Central memory CD4-positive, alpha-beta T cell (primary cell): ENCODE measurements at places on chromosomes 5 and 9.
A peak's percentile ranks its signal among the peaks of the same experiment; 100 is the strongest.

DNA sequence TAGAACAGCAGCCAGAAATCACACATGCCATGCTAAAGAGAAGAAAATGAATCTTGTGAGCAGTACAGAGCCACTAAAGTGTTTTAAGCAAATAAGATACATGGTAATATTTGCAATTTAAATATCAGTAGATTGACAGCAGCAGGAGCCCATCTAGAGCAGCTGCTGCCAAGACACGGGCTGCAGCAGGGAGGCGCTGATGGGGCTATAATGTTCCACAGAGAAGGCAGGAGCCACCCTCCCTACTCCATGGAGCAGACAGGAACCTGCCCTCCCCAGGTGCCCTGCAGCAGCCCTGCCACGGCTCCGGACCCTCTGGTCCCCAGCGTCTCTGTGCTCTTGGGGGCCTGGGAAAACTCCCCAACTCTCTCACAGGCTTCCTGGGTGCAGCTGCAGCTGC lies 224.1 kb upstream of the ISL1 start:
- no peak for DNase-seq

GRCh38 chr5:174371600-174372094 lies 326.1 kb downstream of the NSG2 start:
- no peak for DNase-seq

DNA sequence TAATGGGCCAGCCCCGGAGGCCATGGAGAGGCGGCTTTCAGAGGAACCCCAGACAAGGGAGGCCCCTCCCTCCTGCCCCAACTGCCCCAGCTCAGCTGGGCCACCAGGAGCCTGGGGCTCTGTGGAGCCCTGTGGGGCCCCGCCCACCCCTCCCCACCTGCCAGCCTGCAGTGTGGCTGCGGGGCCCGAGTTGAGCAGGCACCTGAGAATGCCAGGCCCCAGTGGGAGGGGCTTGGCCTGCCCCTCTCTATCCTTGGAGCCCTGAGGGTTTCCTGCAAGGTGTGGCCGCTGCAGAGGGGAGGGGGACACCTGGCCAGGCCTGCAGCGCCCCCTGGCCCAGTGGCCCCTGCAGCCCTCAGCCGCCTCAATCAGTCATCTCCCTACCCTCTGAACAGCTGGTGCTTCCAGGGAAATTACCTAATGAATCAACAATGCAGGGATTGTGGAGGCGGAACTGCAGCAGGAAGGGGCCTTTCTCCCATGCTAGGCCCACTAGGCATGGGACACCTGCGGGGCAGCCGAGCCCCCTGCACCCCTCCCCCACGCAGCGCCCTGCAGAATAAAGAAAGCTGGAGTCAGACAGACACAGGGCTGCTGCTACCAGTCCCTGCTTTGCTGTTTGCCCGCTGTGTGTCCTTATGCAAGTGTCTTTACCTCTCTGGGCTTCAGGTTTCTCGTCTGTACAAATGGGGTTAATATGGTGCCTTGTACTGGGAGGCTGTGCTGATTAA lies 48.0 kb downstream of the LMX1B start:
- no peak for DNase-seq

GRCh38 chr9:122133263-122133983 lies 26.2 kb downstream of the NDUFA8 start:
- no peak for DNase-seq

GRCh38 chr9:134063571-134064450 lies 4.0 kb downstream of the BRD3 start:
- DNase-seq = no peak

DNA sequence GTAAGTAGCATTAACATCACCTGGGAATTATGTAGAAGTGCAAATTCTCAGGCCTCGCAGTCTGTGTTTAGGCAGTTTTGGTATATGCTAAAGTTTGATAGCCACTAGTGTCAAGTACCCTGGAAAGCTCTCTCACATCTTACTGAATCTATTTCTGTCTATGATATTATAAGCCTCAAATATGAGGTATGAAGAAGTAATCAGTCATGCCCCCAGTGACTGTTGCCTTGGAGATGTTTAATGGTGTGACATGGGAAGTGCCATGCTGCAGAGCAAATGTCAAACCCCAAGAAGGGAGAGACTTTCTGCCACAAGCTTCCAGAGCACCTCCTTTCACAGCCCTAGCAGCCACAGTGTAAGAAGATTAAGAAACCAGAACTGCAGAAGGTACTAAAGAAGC lies 9.8 kb upstream of the PDE8B start:
- DNase-seq = no peak

- no peak for DNase-seq
These were observed 265.5 kb downstream of the CWC27 start for GRCh38 chr5:65034029-65034812.

- DNase-seq = no peak
These were observed 10.3 kb downstream of the CNOT8 start for GRCh38 chr5:154868702-154869101.

DNA sequence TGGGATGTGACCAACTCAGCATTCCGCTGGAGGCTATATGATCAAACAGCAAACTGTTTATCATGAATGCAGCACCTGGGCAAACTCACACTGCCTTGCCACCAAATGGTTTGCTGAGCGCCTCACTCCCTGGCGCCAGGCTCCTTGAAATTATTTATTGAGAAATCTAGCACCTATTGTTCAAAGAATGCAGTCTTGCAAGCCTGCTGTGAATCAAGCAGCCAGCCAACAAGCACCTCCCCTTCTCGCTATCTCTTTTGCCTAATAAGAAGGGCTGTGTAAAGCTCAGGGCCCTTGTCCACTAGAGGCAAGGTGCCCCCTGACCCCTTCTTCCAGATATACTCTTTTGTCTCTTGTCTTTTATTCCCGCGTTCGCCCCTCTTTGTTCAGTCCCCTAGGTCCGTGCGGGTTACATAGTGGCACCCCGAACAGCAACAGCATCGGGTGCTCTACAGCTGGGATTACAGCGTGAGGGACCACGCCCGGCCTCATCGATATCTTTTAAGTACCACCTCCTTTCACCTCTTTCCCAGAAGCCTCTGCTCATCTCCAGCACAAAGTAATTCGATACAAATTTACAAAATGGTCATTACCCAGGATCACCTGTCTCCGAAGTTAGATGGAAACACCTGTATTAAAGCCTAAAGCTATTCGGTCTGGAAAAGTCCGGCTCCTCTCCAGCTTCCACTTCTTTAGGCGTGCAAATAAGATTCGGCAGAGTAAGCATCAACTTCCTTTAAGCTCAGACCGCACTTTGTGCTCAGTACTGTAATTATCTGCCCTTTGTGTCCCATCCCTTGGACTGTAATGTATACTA lies 896 bp downstream of the RIGI start:
- DNase-seq = peak; percentile 28

GRCh38 chr9:124503713-124504529 lies 3.3 kb downstream of the NR5A1 start:
- no peak for DNase-seq

GRCh38 chr5:132202711-132203463 lies 24.8 kb downstream of the P4HA2 start:
- DNase-seq = no peak

- DNase-seq = no peak
These were observed 826 bp downstream of the GPRIN1 start for GRCh38 chr5:176608937-176609723.

DNA sequence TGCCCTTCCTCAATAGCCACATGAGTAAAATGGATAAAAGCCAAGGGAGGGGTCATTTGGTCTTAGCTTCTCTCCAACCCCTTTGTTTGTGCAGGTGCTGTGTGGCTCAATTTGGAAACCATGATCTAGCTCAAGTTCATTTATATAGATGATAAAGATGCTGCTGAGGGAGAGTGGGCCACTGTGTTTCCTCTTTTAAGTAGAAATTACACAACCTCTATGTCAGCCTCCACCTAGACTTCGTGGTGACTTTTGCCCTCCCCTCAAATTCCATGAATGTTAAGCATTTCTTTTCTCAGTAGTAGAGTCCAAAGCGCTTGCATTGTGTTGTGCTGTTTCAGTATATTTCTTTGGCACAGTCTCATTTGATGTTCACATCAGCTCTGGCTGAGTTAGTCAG lies 241.4 kb downstream of the ARHGAP26 start:
- no peak for DNase-seq

- no peak for DNase-seq
These were observed 1043.2 kb upstream of the WWC1 start for GRCh38 chr5:167248257-167248656.

DNA sequence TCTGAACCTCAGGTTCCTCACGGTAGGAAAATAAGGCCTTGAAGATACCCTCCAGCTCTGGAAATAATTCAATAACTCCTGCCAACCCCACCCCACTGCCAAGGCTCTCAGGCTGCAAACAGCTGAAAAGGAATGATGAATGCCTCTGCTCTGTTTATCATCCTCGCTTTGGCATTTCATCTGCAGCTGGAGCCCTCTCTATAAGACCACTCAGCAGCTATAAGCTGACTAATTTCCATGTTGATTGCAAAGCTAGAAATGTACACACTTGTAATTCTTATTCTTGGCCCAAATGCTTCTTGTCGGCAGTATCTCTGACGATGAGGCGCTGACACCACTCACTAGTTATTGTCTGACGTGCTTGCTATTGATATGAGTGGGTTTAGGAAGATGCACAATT lies 408.4 kb upstream of the NMUR2 start:
- no peak for DNase-seq

DNA sequence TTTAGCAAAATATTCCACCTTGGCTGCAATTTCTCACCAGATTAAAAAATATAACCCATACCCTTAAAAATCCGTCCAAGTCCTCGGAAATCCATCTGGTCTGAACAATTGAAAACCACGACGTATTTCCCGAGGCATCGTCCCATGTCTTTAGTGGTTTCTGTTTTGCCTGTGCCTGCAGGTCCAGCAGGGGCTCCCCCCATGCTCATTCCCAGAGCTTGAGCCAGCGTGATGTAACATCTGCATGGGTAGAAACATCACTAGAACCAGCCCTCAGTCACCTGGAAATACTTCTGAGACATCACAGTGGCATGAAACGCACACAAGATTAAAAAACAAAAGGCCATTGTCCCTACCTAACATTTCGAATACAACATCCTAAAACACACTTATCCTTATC lies 114.0 kb downstream of the DNAH5 start:
- no peak for DNase-seq

- DNase-seq = no peak
These were observed 275.1 kb downstream of the MCTP1 start for GRCh38 chr5:95009812-95010211.

DNA sequence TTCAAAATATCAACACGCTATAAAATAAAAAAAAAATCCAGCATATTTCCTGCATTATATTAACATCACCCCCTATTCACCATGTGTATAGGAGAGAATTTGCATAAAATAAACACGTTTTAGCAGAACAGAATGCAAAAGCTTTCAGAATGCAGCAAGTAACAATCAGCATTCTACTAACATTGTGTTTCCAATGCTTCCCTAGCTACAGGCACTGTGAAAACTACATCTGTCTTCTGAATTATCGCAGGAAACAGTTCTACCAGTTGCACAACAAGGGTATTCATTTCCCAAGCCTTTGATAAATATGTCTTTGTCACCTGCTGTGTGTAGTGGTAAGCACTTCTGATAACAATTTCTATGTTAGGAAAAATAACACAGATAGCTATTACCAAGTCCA lies 1015.8 kb downstream of the CDH18 start:
- DNase-seq = no peak

- no peak for DNase-seq
These were observed 107.9 kb upstream of the LARP1 start for GRCh38 chr5:154647114-154647760.

- DNase-seq = no peak
These were observed 51.8 kb upstream of the APC start for GRCh38 chr5:112685931-112686330.

DNA sequence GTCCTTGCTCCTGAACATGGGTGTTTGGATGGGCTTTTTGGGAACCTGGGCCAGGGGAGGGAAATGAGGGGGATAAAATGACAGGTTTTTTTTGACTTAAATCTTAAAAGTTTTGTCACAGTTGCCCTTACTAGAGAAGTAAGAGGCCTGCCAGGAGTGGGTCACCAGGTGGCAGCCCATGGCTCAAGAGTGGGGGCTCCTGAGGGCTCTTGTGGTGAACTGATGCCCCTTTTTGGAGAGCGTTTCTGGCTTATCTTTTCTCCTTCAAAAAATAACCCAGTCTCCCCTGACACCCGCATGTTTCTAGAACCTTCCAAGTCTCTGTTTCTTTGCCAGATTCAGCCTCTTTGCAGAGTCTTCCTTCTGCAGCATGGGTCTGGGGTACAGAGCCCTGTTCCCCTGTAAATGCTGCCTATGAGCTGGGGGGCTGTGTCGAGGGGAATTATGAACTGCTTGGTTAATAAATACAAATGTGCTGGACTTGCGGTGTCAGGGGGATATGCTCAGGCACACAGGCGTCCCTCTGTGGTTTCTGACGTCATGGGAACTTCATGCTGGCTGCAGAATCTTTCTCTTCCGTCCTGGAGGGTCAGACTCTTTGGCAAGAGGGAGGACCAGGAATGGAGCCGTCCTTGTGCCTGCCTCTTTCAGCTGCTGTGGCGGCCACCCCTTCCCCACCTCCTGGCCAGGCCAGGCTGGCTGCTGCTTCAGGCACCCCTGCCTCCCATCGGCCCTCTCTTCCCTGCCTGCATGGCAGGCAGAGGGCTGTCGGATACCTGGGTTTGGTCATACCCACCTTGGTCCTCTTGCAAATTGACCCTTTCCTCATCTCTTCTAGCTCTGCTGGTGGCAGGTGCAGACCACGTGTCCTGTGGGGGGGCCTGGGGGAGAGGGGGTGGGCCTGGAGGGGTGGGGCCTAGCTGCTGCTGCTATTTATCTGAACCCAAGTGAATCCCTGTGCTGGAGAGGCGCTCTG lies 30.1 kb downstream of the PTPA start:
- DNase-seq = no peak

- no peak for DNase-seq
These were observed 57.8 kb upstream of the RAI14 start for GRCh38 chr5:34598177-34598794.

DNA sequence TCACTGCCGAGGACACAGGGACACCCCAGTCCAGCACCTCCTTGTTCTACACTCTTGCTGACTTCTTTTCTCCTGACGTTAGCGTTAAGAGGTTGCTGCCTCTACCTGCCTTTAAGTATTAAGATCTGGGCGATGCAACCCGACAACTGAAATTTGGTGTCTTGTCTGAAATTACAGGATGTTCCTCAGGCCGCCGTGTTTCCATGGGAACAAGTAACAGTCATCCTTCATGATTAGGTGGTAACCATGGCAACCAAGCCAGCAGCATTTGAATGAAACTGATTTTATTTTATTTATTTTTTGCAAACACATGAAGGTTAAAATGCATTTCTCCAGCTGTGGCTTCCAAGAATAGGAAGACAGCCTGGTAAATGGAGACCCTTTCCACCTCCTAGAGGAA lies 20.8 kb downstream of the DAB2IP start:
- no peak for DNase-seq

GRCh38 chr9:19913151-19913550 lies 124.3 kb upstream of the SLC24A2 start:
- DNase-seq = no peak
